Neural crest cell (in vitro differentiated cells): ENCODE measurements at places on chromosomes 12 and 14. TPM values are rescaled to one million over a fixed set of nuclear protein-coding genes. Genes with fewer than 3 reads are reported as not detected.

The GPRC5D gene
- not detected in 2 replicates for total RNA-seq

DNA sequence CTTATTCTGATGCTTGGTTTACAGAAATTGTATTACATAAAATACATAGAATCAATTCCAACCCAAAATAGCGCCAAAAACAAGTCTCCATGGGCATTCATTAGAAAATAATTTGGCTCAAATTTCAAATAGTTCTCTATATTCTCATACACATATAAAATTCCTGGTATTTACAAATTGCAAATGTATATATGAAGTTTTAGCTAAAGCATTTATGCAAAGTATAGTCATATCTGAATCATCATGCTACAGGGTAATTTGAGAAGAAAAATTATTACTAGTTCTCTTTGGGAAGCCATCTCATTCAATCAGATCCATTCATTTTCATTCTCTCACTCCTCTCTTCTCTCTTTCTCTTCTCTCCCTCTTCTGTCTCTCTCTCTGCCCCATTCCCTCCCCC lies 257.8 kb downstream of the DPF3 start:
- no peak overlapping the region for H3K4me3 ChIP-seq
- peaks cover 3% of the 10 kb centered on the region for H3K36me3 ChIP-seq
- no peaks in the 10 kb centered on the region for H3K4me1 ChIP-seq

DNA sequence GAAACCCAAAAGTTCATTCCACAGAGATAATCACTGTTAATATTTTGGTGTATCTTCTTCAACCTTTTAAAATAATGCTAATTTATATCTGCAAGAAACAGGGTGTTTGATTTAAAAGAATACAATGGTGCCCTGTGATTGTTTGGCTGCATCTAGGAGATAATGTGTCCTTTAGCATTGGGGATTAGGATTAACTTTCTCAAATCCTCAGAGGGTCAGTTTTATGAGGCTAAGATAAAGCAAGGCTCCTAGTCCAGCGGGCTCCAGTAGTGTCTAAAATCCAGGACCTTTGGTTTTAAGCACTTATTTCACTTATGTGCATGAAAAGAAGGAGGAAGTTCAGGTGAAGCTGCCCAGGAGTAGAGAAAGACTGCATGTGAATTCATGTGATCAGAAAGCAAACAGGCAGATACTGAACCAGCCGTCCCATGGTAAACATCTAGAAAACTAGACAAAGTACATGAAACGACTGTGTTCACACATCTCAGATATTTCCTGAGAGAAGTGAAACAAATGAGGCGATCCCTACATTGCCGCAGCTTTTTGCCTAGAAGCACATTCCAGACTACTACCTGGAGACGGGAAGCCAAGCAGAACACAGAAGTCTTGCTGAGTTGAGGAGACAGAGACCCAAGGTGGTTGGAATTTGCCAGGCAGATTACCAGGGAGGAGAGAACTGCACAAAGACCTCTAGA lies 129.1 kb upstream of the MAX start:
- no peak for DNase-seq
- H3K4me3 ChIP-seq, result no peak overlapping the region
- no peaks in the 10 kb centered on the region for H3K27me3 ChIP-seq
- no peak overlapping the region for H3K27ac ChIP-seq
- H3K36me3 ChIP-seq, result no peaks in the 10 kb centered on the region

- no peaks in the 10 kb centered on the region for H3K27me3 ChIP-seq
- no peaks in the 10 kb centered on the region for H3K36me3 ChIP-seq
- H3K4me3 ChIP-seq, result no peak overlapping the region
- peak overlapping the region; percentile 63 for H3K27ac ChIP-seq
- no peaks in the 10 kb centered on the region for H3K4me1 ChIP-seq
Measured at GRCh38 chr12:96150442-96150841, 43.7 kb upstream of the ELK3 start.

GRCh38 chr14:44736326-44736725 lies 225.4 kb downstream of the KLHL28 start:
- H3K27me3 ChIP-seq, result no peaks in the 10 kb centered on the region
- H3K4me3 ChIP-seq, result no peak overlapping the region
- H3K4me1 ChIP-seq, result no peaks in the 10 kb centered on the region

GRCh38 chr12:131611416-131612091 lies 99.3 kb upstream of the SFSWAP start:
- H3K4me3 ChIP-seq, result no peak overlapping the region
- DNase-seq, result no peak
- H3K27ac ChIP-seq, result no peak overlapping the region
- no peaks in the 10 kb centered on the region for H3K36me3 ChIP-seq

DNA sequence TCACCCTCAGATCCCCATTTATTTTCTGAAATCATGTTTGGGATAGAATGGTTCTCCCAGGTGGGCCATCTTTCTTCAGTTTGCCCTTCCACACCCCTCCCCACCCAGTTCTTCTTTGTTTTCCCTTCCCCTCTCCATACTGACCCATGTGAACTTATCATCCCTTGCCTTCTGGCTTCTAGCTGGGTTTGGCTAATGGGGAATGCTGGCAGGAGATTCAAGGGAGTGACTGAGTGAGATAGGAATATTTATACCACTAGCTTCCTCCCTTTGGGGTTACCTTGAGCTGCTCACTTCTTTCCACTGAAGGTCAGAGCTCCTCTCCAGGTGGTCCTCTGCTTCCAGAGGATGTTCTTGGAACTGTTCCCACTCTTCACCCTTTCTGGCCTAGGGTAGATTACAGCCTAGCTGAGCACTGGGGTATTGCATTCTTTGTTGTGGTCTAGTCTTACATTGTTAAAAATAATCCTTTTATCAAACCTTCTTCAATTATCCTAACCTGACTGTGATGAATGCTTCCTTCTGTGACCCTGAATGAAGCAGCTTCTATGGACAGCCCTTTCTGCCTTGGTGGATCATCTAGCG lies 88.3 kb upstream of the ATP2B1 start:
- H3K4me3 ChIP-seq, result no peak overlapping the region
- no peaks in the 10 kb centered on the region for H3K27me3 ChIP-seq
- H3K36me3 ChIP-seq, result no peaks in the 10 kb centered on the region
- no peak for DNase-seq

DNA sequence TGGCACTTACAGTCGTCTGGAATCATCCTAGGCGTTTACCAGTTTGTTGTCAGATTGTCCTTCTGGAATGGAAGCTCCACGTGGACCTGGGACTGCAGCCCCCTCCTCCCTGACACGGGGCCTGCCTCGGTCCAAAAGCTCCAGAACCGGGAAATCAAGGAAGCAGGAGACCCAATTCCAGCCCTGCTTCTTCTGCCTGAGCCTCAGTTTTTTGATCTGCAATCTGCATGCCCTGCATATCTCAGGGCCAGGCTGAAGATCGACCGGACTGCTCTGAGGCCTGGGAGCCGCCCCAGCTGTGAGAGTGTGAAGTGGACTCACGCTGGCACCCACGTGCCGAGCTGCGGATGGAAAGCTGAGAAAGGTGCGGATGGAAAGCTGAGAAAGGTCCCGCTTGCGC lies 98.6 kb downstream of the SETD3 start:
- peaks cover 5% of the 10 kb centered on the region for H3K27me3 ChIP-seq
- H3K27ac ChIP-seq, result no peak overlapping the region
- H3K4me3 ChIP-seq, result no peak overlapping the region

GRCh38 chr14:22896356-22896755 lies 13.3 kb downstream of the REM2 start:
- no peaks in the 10 kb centered on the region for H3K27me3 ChIP-seq
- no peak overlapping the region for H3K4me3 ChIP-seq
- H3K36me3 ChIP-seq, result peaks cover under 1% of the 10 kb centered on the region
- no peak overlapping the region for H3K27ac ChIP-seq

The ADGRD1 gene
- 0.73 and 0.98 TPM in 2 replicates for total RNA-seq

- peaks cover 7% of the 10 kb centered on the region for H3K36me3 ChIP-seq
- H3K4me3 ChIP-seq, result no peak overlapping the region
- no peak overlapping the region for H3K27ac ChIP-seq
- DNase-seq, result no peak
- H3K27me3 ChIP-seq, result no peaks in the 10 kb centered on the region
Measured at GRCh38 chr12:106855221-106855758, 80.8 kb downstream of the RIC8B start.

- H3K4me1 ChIP-seq, result peaks cover 5% of the 10 kb centered on the region
- H3K36me3 ChIP-seq, result no peaks in the 10 kb centered on the region
- H3K27ac ChIP-seq, result no peak overlapping the region
- peaks cover 12% of the 10 kb centered on the region for H3K27me3 ChIP-seq
Measured at GRCh38 chr14:91754819-91755218, 22.9 kb upstream of the CATSPERB start.

The CLEC6A gene
- total RNA-seq, result not detected in 2 replicates

DNA sequence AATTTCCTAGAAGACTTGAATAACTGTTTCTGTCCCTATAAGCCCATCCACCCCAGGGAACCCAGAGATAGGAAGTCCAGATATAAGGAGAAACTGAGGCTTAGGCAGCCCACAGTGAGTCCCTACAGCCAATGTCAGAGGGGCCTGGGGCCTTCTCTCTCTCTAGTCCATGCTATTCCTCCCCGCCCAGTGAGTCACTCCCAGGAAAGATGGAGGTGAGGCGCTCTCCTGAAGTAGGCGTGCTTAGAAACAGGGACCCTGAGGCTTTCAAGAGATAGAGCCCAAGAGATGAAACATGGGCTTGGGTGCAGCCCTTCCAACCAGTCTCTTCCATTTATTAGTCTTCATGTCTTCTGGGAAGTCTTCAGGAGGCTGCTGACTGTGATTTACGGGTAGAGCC lies 2.3 kb upstream of the SMUG1 start:
- DNase-seq, result no peak
- H3K27ac ChIP-seq, result no peak overlapping the region
- peaks cover 73% of the 10 kb centered on the region for H3K27me3 ChIP-seq
- peaks cover 27% of the 10 kb centered on the region for H3K4me1 ChIP-seq
- no peaks in the 10 kb centered on the region for H3K36me3 ChIP-seq

The RNASE7 gene
- total RNA-seq, result not detected in 2 replicates

DNA sequence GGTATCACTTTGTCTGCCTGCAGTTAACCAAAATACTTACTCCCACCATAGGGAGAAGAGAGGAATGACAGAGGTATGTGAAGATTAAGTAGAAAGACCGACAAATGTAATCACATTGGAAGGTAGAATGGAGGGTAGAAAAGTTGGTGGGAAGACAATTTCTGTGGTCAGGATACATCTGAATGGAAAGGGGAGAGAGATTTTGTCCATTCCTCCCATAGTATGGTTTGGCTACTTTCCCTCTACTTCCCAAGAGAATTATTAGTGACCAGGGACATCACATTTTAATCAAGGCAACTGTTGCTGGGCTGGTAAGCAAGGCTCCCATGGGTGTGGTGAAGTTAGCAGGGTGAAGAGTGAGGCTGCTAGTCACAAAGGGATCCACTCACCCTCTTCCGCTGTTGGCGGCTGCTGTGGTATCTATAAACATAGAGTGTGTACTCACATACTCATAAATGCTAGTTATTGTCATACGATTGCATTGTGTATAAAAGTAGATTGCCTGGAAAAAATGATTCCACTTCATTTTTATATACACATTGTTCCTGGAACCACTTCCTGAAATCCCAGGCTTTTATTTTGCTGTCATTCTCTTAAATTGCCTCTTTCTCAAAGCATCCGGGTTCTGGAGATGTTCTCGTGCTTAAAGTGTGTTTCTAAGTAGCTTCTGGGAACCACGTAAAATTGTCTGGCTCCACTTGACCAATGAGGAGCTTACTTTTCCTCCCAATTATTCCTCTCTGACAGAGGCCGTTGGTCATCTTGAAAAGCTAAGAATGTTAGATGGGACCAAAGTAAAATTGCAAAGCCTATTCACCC lies 413.1 kb downstream of the ZFP36L1 start:
- no peak overlapping the region for H3K27ac ChIP-seq
- no peaks in the 10 kb centered on the region for H3K27me3 ChIP-seq
- no peak for DNase-seq
- H3K4me3 ChIP-seq, result no peak overlapping the region
- H3K4me1 ChIP-seq, result peaks cover 74% of the 10 kb centered on the region
- no peaks in the 10 kb centered on the region for H3K36me3 ChIP-seq

The TSHR gene
- not detected in 2 replicates for total RNA-seq

The NID2 gene
- total RNA-seq, result 41.6 and 42.5 TPM in 2 replicates

The CACNA2D4 gene
- total RNA-seq, result 0.72 and 1.3 TPM in 2 replicates

DNA sequence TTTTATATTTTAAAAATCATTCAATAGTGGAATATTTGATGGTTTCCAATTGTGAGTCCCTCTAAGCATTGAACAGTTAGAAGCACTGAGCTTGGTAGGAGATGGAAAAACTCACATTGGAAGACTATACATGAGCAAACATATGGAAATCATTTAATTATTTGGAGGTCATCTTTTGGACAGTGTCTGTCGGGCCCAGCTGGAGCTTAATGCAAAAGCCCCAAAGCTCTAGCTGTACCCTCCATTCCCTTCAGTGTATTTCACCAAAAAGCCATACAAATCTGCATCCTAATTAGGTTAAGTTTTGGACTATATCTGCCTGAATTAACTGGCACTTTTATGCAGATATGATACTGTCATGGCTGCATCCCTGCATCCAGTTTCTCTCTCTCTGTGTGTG lies 365.7 kb downstream of the FLRT2 start:
- no peak overlapping the region for H3K4me3 ChIP-seq
- no peaks in the 10 kb centered on the region for H3K4me1 ChIP-seq
- DNase-seq, result no peak
- H3K27me3 ChIP-seq, result no peaks in the 10 kb centered on the region

The IAPP gene
- total RNA-seq, result 0.28 TPM in 1 of 2 replicates, not detected in the other

GRCh38 chr12:40055228-40055579 lies 50.7 kb downstream of the SLC2A13 start:
- H3K4me3 ChIP-seq, result no peak overlapping the region
- DNase-seq, result no peak
- H3K36me3 ChIP-seq, result no peaks in the 10 kb centered on the region
- no peak overlapping the region for H3K27ac ChIP-seq
- no peaks in the 10 kb centered on the region for H3K4me1 ChIP-seq
- H3K27me3 ChIP-seq, result no peaks in the 10 kb centered on the region

DNA sequence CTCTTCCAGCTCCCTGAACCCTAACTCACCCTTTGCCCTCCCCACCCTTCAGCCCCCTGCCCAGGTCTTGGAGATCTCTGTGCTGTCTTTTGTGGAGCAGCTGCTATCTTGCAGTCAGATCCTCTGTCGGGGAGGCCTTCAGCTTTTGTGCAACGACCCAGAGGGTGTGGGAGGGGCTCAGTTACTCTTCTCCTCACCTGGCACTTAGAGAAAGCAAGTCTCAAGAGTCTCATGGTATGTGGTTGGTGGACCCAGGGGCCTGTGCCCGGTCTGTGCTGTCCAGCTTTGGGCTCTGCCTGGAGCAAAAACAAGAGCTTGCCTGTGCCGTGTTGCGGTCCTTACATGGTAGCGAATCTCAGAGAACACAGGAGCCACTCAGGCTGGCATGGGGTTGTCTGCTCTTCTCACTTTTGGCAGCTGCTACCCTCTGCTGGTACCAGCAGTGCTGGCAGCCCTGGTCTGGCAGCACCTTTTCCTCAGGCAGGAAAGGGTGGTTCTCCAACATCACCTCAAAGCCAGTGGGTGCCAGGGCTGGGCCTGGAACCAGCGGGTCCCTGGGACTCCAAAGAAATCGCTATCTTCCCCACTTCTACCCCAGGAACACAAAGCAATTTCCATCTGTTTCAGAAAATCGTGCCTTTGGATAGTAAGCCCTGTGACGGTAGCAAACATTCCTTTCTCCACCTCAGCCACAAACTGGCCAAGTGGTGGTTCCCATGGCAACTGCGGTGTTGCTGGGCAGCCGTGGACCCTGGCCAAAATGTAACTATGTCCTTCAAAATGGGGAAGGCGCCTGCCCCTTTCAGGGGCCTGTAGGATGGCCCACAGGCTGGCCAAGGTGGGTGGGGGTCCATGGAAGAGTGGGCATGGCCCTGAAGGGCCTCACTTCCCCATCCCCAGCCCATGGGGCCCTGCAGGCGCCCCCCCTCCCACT lies 90.0 kb downstream of the RIN3 start:
- DNase-seq, result no peak
- H3K4me3 ChIP-seq, result no peak overlapping the region
- no peaks in the 10 kb centered on the region for H3K36me3 ChIP-seq

GRCh38 chr14:105495101-105495989 lies 4.3 kb downstream of the TEDC1 start:
- no peaks in the 10 kb centered on the region for H3K36me3 ChIP-seq
- H3K4me1 ChIP-seq, result peaks cover 15% of the 10 kb centered on the region
- DNase-seq, result no peak
- H3K27ac ChIP-seq, result no peak overlapping the region
- H3K27me3 ChIP-seq, result peaks cover 4% of the 10 kb centered on the region

The PMCH gene
- total RNA-seq, result not detected in 2 replicates

The B3GNT4 gene
- 0.19 and 0.41 TPM in 2 replicates for total RNA-seq
